Cerebellar cortex (tissue), 1 donor: ENCODE measurements at places on chromosomes 1 and 21.
A peak's percentile ranks its signal among the peaks of the same experiment; 100 is the strongest.

GRCh38 chr1:7224081-7224534, 438.9 kb downstream of the CAMTA1 start:
- no peak for DNase-seq

GRCh38 chr21:44867464-44867863, 6.0 kb downstream of the PTTG1IP start:
- no peak for DNase-seq

- DNase-seq, result no peak
These were observed 83.8 kb downstream of the TMEM53 start for GRCh38 chr1:44590475-44590874.

- DNase-seq, result no peak
These were observed 151.0 kb downstream of the FMN2 start for GRCh38 chr1:240242601-240243144.

- DNase-seq, result no peak
These were observed at the start of gene LCE1E for GRCh38 chr1:152786077-152786476. Gene LCE1E, plus strand, starts transcription at chr1:152786257. Its CDS starts 1,043 bp downstream, at chr1:152787300.

- DNase-seq, result no peak
These were observed 41.4 kb upstream of the PLA2G2C start for GRCh38 chr1:20227704-20228103.

GRCh38 chr1:112265931-112266330, 130.1 kb upstream of the CTTNBP2NL start:
- DNase-seq, result no peak

DNA sequence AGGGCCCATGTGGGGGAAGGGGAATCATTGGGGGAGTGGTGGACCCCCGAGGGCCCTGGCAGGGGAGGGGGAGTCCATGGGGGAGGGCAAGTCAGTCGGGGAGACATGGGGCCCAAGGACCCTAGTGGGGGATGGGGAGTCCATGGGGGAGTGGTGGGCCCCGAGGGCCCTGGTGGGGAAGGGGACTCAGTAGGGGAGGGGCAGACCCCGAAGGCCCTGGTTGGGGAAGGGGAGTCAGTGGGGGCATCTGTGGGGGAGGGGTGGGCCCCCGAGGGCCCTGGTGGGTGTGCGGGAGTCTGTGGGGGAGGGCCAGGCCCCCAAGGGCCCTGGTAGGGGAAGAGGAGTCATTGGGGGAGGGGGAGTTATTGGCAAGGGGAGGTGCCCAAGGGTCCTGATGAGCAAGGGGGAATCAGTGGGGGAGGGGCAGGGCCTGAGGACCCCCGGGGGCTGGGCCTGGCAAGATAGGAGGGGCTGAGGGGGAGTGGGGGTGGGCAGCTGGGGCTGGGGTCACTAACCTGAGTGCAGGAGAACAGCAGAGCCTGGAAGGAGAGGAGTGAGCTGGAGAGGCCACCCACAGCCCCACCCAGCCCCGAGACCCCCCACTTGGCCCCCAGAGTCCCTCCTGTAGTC, 2.1 kb downstream of the MXRA8 start:
- DNase-seq, result no peak

- no peak for DNase-seq
These were observed 87.1 kb upstream of the CACNA1E start for GRCh38 chr1:181396171-181396670.

GRCh38 chr1:43334453-43335205, 3.0 kb upstream of the MPL start:
- DNase-seq, result no peak

- no peak for DNase-seq
These were observed 34.7 kb upstream of the COL6A2 start for GRCh38 chr21:46063227-46063626.

- DNase-seq, result peak; percentile 96
These were observed 162.7 kb downstream of the IER5 start for GRCh38 chr1:181251001-181251712.

DNA sequence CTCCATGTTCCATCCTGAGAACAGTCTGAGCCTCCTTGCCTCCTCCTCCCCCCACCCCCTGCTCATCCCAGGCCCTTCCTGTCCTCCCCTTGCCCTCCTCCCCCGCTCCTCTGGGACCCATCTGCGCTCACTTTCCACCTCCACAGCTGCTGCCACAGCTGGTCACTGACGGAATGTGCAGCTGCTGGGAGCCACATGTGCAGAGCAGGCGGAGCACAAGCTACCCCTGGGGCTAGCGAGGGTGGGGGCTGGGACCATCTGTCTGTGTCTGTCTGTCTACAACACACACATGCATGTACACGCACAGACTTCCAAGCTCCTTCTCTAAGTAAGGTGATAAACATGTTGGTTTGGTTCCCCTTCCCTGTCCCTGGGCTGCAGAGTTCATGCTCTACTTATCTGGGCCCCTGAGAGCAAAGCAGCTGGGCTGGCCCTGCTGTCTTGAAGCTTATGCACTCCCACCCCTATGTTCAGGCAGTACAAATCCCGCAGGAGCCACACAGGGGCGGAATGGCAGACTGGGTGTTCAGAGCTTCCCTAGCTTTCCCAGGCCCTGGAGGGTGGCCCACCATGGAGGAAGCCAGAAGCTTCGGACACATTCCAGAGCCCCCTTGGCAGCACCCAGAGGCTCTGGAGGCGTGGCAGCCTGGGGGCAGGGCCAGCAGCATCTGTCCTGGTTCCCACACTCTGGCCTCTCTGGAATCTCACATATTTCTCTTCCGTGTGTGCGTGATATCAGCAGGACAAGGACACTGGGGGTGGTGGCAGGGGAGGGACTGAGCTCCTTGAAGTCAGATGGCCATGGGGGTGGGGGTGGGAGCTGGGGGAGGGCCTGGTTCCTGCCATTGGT, 7.0 kb upstream of the HEYL start:
- DNase-seq, result no peak

DNA sequence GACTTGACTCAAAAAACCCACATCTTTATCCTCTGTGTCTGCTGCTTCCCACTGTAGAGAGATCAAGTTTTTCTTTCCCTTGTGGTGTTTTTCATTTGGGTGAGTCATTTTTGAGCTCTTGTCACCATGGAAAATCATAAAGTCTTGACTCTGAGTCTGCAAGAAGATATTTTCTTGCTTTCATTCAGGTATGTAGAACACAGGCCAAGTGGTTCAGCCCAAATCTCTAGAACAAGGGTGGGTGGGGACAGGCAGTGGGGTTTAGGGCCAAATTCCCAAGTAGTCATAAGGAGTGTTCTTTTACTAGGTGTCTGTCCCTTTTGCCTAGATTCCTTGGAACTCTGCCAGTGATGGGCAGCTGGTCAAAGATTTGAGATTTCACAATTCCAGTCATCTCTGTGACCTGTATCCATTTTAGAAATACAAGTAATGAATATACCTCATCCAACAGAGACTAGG, 21.5 kb upstream of the ARHGAP29 start:
- peak; percentile 52 for DNase-seq

DNA sequence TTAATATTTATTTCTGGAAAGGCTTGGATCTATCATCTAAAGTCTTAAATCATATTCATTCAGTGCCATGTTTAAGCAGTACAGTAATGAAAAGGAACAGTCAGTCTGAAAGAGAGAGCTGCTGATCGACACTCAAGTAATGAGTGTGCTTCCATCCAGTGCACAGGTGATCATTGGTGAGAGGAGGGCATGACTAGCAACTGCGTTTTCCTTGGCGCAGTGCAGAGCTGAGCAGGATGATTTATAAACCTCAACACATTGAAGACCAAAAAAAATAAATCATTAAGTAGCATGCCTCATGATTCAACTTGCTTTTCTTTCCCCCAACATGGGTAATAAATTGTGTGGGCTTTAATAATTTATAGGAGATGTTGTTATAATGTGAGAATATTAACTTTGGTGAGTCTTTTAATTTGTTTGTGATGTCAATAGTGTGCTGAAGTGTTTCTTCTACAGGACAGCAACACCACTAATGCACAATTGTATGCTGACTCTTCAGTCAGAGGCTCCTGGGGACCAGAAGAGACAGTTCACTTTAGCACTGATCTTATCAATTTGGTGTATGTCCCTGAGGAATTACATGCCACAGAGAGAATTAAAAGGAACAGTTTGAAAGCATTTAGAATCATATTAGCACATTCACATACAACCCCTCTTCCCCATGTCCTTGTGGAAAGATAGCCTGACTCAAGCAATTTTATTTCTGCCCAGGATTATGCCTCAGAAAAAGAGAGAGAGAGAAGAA, 199.7 kb upstream of the ADGRL2 start:
- no peak for DNase-seq

DNA sequence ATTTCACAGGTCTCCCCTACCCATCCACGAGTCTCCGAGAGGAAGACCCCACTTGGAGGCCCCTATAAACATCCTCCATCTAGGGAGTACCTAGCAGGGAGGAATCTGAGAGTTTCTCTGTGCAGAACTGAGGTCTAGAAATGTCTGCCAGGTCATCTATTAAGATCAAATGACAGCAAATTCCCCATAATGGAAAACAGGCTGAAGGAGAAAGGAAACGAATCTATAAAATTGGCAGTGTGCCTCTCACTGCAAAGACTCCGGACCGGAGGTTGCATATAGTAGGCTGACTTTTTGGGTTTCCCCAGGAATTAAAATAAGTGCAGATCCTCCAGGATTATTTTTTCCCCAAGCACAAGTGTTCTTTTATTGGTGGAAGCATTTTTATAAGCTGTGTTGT, 57.7 kb downstream of the NMNAT2 start:
- no peak for DNase-seq

GRCh38 chr1:10639011-10639774, 157.3 kb downstream of the CASZ1 start:
- DNase-seq, result no peak

DNA sequence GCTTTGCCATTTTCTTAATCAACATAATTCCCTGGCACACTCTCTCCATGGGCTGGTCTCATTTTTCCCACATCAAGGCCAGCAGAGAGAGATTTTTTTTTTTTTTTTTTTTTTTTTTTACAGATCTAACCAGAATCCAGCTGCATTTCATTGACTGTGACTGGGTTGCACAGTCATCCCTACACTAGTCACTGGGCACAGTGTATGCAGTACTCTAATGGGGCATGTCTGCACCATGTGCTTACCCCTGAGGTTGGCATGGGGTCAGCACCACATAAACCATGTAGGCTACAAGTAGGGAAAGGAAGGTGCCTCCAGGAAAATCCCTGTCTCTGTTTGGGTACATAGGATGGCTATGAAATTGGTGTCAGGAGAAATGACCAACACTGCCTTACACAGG, 64.1 kb upstream of the LRP8 start:
- DNase-seq, result no peak

DNA sequence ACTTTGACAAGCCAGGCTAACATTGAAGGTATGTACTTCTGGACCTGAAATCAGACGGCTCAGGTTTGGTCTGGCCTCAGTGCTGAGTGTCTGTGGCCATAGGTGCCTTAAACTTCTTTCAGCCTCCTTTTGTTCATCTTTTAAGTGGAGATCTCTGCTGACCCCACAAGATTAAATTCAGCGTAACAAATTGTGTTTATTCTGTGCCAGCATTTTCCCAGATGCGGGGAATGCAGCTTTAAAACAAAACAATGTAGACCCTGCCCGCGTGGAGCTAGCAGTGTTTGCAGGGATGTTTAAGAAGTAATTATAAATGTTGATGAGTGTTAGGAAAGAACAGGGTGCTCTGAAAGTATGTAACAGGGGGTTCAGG, 923 bp downstream of the CAP1 start:
- no peak for DNase-seq

GRCh38 chr1:158118713-158119402, 61.8 kb upstream of the CD1D start:
- DNase-seq, result no peak

DNA sequence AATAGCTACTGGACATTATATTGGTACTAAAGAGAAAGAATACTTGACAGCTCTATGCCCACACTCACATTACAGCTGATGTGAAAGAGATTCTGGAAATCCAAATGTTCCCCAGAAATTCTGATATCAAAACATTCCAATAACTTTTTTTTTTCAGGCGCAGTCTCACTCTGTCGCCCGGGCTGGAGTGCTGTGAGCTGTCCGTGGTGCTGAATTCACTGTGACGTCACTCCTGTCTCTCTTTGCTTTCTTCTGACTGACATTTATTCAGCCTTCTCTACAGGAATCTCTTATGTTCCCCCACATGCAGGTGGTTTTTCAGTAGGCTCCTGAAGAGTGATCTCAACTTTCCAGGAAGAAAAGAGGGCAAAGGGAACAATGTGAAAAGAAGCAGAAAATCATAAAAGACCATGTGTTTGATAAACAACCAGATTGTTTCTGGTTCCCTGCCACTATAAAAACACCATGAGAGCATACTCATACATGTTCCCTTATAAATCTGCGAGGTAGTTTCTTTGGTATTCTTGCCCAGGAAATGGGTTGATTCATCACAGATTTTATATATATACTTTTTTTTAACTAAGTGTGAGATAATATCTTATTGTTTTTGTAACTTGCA, 6.2 kb downstream of the S100A7A start:
- DNase-seq, result peak; percentile 10

- no peak for DNase-seq
These were observed 17.1 kb upstream of the MPZL1 start for GRCh38 chr1:167704715-167705114.

DNA sequence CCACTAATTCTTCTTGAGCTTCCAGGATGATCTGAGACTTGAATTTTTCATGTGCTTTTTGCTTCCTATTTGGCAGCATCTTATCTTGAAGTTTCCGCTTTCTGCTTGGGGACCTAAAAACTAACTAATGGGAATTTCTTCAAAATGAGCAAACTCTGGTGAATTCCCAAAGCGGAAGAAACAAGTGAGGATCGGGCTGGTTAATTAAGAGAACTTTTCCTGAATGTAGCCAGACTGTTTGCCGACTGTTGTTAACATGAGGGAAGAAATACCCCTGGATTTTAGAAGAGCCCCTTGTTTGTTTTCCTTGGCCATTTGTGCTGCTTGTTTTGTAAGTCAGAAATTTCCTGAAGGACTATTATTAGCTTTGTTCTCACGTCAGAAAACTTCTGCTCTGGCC, 6.1 kb upstream of the SELE start:
- no peak for DNase-seq

GRCh38 chr1:175459591-175460238, 267.1 kb upstream of the KIAA0040 start:
- DNase-seq, result no peak

DNA sequence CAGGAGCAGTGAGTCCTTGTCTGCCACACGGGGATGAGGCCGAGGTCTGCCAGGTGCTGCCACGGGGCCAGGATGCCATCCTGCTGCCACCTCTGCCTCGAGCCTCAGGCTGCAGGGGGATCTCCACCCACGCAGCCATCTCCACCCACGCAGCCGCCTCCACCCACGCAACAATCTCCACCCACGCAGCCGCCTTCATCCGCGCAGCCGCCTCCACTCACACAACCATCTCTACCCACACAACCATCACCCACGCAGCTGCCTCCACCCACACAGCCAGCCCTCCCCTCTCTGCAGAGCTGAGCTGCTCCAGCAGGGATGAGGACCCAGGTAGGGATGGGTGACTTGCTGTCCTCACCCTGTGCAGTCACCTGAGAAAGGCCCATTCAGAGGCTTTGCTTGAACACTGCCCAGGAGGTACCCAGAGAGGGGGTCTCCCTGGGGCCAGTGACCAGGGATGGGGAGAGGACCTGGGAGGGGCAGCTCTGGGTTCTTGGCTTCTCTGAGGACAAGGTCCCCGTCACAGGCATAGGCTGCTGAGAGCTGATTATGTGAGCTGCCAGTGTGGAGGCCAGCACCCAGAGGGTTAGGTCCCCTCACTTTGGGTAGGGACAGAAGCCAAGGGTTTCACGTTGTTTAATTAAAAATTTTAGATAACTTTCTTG, 46.6 kb upstream of the TTC34 start:
- DNase-seq, result no peak
